ENCODE measurements at places on chromosomes 12 and 14.

DNA sequence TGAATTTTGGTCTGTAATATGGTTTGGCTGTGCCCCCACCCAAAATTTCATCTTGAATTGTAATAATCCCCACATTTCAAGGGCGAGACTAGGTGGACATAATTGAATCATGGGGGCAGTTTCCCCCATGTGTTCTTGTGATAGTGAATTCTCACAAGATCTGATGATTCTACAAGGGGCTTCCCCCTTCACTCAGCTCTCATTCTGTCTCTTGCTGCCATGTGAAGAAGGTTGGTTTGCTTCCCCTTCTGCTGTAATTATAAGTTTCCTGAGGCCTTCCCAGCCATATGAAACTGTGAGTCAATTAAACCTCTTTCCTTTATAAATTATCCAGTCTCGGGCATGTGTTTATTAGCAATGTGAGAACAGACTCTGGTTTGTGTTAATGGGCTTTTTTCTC, 5.9 kb downstream of the LRRC9 start:
- DNase-seq = no peak

DNA sequence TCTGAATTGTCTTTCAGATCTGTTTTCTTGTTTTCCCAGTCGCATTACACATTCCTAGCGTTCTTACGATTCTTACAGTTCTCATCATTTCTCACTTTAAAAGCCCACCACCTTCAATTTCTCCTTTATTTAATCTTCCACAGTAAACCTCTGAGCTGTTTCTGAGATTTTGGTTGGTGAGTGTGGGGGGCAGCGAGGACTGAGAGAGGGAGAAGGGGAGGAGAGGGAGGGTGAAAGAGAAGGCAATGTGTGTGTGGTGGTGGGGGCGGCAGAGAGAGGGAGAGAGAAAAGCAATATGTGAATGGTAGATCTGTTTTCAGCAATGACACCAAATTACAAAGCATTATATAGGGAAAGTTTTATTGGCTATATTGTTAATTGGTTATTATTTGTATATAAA, 282.6 kb downstream of the SOX5 start:
- no peak for DNase-seq

DNA sequence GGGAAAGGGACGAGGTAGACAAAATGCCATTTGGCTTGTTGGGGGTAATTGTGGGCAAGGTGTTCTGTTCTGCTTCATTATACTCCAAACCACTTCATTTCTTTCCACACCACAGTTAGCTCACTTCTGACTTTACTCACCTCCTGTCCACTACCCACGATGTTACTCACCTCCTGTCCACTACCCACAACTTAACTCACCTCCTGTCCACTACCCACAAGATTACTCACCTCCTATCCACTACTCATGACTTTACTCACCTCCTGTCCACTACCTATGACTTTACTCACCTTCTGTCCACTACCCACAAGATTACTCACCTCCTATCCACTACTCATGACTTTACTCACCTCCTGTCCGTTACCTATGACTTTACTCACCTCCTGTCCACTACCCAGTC, 10.1 kb upstream of the TWF1 start:
- DNase-seq = no peak

DNA sequence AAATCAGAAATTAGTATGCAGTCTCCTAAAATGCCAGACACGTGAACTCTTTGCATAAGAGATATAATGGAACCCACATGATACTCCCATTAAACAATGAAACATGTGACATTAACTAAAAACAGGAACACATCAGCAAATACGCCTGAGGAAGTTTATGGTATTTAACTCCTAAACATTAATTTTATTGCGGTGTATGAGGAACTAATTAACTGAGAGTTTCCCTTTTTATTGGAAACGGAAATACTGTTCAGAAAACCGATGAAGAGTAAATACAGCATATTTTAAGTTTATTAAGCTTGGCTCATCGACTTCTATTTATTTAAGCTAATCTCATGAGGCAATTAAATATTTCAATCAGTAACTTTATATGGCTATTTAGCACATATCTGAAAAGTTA, 290.3 kb downstream of the SOX5 start:
- no peak for DNase-seq

- no peak for DNase-seq
Measured at GRCh38 chr14:68391311-68392014, 401.4 kb downstream of the ZFP36L1 start.

DNA sequence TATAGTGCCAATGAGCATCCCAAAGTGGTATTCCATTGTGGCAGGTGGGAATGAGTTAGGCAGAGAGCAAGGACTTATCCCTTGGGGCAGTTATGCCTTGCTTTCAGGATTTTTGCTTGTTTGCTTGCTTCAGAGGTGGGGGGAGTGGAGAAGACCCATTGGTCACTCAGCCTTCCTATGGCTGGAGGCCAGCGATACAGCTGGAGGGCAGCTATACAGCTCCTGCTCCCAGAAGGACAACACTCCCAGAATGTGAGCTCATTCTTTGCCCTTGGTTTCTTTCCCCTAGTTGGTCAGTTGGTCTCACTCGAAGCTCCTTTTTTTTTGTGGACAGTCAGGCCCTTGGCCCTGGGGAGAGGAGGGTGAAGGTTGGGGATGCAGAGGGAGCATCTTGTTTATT, 14.5 kb downstream of the KRT83 start:
- DNase-seq = no peak

DNA sequence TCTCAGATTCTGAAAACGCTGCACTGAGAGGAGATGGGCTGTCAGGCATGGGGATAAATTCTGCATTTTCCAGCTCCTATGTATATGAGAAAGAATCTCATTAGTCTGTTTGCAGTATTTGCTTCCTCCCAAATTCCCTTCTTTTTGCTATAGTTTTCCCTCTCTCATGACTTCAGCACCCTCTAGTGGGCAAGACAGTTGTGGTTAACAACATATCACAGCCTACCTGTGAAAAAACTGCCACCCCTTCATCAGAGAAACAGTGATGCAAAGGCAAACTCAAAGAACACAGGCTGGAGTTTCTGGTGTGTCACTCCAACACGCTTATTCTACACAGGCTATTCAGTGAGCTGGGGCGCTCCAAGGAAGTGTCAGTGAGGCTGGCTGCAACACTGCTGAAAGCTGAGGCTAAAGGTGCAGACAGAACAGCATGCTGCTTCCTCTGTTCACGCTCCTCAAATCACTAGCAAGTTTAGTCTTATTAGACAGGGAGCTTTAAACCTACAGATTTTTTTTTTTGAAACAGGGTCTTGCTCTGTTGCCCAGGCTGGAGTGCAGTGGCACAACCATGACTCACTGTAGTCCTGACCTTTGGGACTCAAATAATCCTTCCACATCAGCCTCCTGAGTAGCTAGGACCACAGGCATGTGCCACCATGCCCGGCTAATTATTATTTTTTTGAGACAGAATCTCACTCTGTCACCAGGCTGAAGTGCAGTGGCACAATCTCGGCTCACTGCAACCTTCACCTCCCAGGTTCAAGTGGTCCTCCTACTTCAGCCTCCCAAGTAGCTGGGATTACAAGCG, 19.3 kb downstream of the ZC2HC1C start:
- peak; percentile 76 for DNase-seq

GRCh38 chr14:24858684-24859083, 191.3 kb downstream of the STXBP6 start:
- no peak for DNase-seq

GRCh38 chr12:28086521-28087155, 103.6 kb upstream of the CCDC91 start:
- DNase-seq = no peak

DNA sequence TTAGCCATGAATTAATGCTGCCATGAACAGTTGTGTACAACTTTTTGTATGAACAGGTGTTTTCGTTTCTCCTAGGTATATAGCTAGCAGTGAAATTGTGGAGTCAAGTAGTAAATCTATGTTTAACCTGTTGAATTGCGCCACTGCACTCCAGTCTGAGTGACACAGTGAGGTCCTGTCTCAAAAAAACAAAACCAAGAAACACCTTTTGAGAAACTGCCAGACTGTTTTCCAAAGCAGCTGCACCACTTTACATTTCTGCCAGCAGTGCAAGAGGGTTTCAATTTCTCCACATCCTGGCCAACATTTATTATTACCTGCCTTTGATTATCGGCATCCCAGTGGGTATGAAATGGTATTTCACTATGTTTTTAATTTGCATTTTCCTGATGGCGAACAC, 3.3 kb upstream of the PLEKHG3 start:
- no peak for DNase-seq

DNA sequence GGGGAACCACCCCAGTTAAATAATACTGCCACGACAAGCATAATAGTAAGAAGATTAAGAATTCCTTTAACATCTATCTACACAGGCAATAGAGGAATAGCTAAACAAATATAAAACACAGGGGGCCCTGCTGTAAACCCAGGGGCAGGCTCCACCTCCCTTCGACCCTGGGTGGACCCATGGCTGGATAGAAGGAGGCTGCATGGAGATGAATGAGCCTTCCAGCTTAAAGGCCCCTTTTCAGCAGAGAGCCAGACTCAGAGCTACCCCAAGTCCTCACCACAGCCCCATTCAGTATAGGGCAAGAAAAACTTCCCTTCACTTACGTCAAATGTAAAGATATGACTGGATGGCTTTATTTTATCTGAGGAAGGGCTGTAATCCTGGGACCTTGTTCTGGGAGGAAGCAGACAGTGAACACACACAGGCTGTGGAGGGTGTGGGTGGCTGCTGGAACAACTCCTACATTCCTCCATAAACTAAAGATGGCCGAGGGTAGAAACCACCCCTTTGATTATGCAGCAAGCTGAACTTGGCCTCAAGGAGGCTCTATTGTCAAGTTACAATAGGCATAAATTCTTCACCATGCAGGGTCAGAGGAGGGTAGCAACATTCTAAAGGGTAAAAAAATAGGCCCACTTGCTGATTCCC, 30.4 kb downstream of the NUAK1 start:
- no peak for DNase-seq

DNA sequence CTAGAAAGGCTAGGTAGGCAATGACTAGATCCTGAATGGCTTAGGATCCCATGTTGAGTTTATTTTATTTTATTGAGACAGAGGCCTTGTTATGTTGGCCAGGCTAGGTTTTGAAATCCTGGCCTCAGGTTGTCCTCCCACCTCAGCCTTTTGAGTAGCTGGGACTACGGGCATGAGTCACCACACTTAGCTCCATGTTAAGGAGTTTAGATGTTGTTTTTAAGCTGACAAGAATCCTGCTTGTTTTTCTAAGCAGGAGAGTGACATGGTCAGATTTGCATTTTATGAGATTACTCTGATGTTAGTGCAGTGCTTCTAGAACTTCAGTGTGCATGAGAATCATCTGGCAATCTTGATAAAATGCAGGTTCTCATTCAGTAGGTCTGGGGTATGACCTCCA, 14.5 kb downstream of the CCDC198 start:
- DNase-seq = no peak
